ENCODE measurements at places on chromosomes 6 and 20. TPM values are rescaled to one million over a fixed set of nuclear protein-coding genes. Genes with fewer than 3 reads are reported as not detected.

DNA sequence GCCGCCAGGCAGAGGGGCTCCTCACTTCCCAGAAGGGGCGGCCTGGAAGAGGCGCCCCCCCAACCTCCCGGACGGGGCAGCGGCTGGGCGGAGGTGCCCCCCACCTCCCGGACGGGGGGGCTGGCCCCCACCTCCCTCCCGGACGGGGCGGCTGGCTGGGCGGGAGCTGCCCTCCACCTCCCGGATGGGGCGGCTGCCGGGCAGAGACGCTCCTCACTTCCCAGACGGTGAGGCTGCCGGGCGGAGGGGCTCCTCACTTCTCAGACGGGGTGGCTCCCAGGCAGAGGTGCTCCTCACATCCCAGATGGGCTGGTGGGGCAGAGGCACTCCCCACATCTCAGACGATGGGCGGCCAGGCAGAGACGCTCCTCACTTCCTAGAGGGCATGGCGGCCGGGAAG lies 389.7 kb upstream of the EYS start:
- no peak for DNase-seq

DNA sequence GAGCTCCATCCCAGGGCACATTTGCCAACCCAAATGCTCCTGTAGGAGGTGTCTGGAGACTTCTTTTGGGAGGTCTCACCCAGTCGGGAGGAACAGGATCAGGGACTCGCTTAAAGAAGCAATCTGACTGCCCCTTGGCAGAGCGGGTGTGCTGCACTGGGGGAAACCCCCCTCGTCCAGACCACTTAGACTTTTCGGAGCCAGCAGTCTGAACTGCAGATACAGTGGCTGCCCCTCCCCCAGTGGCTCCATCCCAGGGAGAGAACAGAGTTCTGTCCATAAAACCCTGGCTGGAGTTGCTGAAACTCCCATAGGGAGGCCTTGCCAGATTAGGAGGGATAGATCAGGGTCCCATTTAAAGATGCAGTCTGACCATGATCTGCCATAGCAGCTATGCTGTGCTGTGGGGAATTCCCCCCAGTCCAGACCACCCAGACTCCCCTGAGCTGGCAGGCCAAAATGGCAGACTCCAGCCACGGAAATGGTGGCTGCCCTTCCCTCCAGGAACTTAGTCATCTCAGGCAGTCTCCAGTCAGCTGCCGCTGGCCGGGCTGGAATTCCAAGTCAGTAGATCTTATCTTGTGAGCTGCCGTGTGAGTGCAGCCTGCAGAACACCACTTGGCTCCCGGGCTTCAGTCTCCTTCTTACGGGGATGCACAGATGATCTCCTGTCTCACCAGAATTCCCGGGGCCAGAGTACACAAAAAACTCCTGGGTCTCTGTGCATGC lies 278.1 kb upstream of the SASH1 start:
- DNase-seq = no peak

GRCh38 chr6:63730311-63730710 lies 94.7 kb downstream of the PHF3 start:
- DNase-seq = no peak

GRCh38 chr6:10276106-10276505 lies 138.8 kb downstream of the TFAP2A start:
- no peak for DNase-seq

DNA sequence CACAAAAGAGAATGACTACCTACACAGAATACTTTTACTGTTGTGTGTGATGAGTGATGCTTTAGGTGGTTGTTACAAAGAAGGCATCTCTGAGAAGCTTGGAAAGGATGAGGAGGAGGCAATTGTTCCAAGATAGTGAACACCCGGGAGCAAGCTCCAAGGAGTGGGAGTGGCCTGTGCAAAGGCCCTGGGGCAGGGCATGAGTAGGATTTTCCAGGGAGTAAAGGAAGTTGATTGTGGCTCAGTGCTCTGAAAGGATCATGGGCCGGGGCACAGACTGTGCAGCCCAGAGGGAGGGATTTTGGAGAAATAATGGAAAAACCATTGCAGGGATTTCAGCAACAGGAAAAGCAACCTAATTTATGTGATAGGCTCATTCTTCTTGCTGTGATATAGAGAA lies 264.3 kb downstream of the CDH26 start:
- no peak for DNase-seq

GRCh38 chr6:7112741-7113313 lies 5.1 kb downstream of the RREB1 start:
- DNase-seq = peak; percentile 41

- DNase-seq = no peak
These were observed 14.7 kb downstream of the UST start for GRCh38 chr6:148761527-148762011.

- peak; percentile 47 for DNase-seq
These were observed at the start of gene DAAM2 for GRCh38 chr6:39791850-39792539. Gene DAAM2, plus strand, starts transcription at chr6:39792376. Its CDS starts 63,927 bp downstream, at chr6:39856303.

- peak; percentile 91 for DNase-seq
These were observed 363.4 kb upstream of the JARID2 start for GRCh38 chr6:14882394-14883026.

DNA sequence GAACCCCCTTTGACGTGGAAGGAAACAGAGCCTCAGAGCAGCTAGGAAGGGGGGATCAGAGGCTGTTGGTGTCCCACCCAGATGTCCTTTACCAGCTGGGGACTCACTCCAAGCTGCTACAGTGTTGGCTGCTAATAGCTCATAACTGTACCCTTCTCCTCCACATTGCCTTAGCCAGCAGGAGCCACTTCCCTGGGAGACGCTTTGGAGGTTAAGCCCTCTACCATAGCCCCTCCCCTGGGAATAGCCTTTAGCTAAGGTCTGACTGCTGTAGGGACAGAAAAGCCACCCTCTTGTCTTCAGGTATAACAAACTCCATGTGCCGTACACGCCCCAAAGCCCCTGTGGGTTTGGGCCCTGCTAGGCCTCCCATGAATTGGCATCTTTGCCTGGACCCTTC lies 238.6 kb downstream of the LRFN2 start:
- no peak for DNase-seq

DNA sequence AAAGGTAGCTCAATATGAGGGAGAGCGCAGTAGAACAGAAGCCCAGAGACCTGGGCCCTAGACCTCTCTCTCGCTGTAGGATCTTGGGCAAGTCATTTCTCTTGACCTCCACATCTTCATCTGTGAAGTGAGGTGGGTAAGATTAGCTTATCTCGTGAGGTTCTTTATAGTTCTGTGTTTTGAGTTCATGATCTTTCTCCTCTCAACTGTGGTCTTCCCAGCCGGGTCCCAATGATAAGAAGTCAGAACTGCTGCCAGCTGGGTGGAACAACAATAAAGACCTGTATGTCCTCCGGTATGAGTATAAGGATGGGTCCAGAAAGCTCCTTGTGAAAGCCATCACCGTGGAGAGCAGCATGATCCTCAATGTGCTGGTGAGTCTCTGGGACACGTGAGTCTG lies 6.9 kb downstream of the PSMF1 start:
- no peak for DNase-seq

- no peak for DNase-seq
These were observed 6.2 kb upstream of the SNAI1 start for GRCh38 chr20:49976542-49976941.

GRCh38 chr20:6974838-6975237 lies 207.4 kb downstream of the BMP2 start:
- DNase-seq = no peak

- no peak for DNase-seq
These were observed 128.7 kb downstream of the EYA4 start for GRCh38 chr6:133369773-133370272.

- DNase-seq = no peak
These were observed 22.9 kb downstream of the SYTL3 start for GRCh38 chr6:158672726-158673125.

GRCh38 chr6:108403236-108403635 lies 108.4 kb downstream of the AFG1L start:
- DNase-seq = no peak

DNA sequence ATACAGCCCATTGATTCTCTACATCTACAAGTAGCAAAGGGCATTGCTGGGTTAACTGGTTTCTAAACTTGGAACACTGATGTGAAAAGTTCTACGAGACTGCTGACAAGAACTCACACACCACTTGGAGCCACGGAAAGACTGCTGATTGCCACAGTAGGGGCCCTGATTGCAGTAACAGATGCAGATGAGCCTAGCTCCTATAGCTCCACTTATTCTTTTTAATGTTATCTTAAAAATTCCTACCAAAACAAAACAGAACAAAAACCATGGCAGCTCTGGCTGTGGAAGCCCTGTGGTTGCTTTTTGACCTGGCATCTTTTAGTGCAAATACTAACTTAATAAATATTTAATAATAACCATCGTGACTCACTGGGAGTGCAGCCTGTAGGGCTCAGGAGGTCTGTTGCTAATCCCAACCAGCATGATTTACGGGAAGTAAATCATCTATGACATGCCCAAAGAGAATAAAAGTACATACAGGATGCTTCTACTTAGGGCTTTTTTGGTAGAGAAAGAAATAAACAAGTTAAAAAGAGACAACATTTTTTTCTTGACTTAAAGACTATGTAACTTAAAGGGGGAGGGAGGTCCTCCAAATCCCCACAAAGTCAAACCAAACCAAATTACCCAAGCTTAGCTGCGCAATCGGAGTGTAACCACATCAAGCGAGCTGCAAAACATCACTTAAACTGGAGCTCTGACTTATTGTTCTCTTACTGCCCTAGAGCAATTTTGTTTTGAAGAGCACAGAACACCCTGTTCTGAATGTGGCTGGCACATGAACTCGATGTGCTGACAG lies 87.2 kb downstream of the FKBP5 start:
- DNase-seq = peak; percentile 83

The SMIM29 gene
- total RNA-seq = 30.4 TPM

DNA sequence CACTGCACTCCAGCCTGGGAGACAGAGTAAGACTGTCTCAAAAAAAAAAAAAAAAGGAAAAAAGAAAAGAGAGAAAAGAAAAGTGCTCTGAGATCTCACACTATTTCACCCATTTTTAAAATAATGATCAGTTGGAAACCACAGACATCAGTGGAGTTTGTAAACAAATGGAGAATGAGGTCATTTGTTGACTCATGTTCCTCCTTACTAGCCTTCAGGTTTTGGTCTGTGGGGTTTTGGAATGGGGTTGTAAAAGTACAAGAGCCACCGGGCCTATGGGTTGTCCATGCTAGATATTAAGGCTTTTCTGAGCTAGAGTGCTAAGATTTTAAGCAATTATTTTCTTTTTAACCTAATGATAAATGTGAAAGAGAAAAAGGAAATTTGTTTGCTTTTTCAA lies 104.4 kb upstream of the PRL start:
- no peak for DNase-seq

- no peak for DNase-seq
These were observed 165.6 kb upstream of the PRSS16 start for GRCh38 chr6:27081931-27082330.

DNA sequence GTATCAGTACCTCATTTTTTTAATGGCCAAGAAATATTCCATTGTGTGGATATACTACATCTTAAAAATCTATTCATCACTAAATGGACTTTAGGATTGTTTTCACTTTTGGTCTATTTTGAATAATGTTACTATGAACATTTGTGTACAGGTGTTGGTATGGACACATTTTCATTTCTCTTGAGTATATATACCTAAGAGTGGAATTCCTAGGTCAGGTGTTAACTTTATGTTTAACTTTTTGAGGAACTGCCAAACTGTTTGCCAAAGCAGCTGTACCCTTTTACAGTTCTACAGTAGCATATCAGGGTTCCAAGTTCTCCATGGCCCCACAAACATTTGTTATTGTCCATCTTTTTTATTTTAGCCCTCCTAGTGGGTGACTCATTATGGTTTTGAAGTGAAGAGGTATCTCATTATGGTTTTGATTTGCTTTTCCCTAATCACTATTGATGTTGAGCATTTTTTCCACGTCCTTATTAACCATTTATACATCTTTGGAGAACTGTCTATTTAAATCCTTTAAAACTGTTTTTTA lies 28.2 kb downstream of the DSTN start:
- DNase-seq = no peak

DNA sequence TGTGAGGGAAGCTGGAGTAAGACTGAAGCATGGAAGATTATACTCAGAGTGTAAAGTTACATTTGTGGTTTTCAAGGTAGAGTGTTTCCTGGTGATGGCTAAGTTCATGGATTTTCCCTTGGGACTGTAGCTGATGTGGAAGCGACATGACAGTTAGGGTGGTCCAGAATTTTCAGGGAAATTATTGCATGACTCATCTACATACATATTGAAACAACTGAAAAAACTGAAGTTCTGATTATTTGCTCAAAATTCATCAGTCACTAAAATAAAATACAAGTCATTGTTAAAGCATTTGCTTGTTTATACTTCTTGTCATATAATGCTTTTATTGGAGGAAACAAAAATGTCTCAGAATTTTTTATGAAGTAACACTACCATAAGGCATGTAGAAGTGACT lies 700.0 kb downstream of the RFPL4B start:
- DNase-seq = no peak

The MROH8 gene
- total RNA-seq = 2.7 TPM

GRCh38 chr6:43203029-43203717 lies 21.2 kb downstream of the CUL9 start:
- DNase-seq = no peak

The HLA-DOB gene
- 0.36 TPM for total RNA-seq

GRCh38 chr20:49030954-49031619 lies 15.0 kb upstream of the CSE1L start:
- DNase-seq = no peak

The CENPQ gene
- total RNA-seq = 2.8 TPM

DNA sequence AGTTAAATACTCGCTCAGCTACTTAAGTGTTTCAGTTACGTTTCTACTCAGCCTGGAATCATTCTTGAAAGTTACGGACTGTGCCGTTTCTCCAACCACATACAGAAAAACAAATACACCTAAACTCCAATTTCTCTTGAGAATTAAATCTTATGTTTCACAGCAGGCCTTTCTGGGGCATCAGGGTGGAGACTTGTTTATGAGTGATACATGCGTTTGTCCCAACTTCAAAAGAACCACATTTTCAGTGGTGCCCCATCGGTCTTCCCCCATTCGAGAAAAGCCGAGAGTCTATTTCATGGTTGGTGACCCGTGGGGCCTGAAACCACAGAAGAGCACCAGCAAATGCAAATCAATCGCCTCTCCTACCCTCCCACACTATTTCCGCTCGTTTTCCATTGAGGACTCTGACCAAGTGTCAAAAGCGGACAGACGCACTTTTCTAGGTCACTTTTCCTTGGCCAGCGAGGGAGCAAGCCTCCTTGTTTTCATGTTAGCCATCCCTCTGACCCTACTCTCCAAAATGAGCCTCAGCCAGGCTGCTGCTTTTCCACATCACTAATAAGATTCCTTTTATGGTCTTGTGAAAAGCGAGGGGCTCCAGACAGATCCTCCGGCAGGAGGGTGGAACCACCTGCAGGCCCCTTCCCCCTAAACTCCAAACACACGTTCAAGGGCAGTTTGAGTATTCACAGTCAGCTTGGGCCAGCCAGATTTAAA lies 3.1 kb downstream of the JAG1 start:
- no peak for DNase-seq

GRCh38 chr20:58374906-58375758 lies 13.9 kb upstream of the VAPB start:
- no peak for DNase-seq

GRCh38 chr6:20464041-20464440 lies 62.4 kb downstream of the E2F3 start:
- no peak for DNase-seq

The MTO1 gene
- total RNA-seq = 16.9 TPM

The FKBP5 gene
- total RNA-seq = 665 TPM

GRCh38 chr20:20832715-20833114 lies 120.3 kb upstream of the RALGAPA2 start:
- DNase-seq = no peak

GRCh38 chr6:138656364-138657064 lies 117.1 kb upstream of the CCDC28A start:
- DNase-seq = no peak
